ENCODE measurements at places on chromosomes 3 and 15. TPM values are rescaled to one million over a fixed set of nuclear protein-coding genes. Genes with fewer than 3 reads are reported as not detected.

CLDN16 gene
- 73.5 TPM for total RNA-seq

SLC12A8 gene
- 7.2 TPM for total RNA-seq

SNX4 gene
- 43.0 TPM for total RNA-seq

LAMB2 gene
- total RNA-seq, result 537 TPM

SLC26A6 gene
- total RNA-seq, result 25.6 TPM

RPP25 gene
- total RNA-seq, result 3.0 TPM

NLGN1 gene
- 5.4 TPM for total RNA-seq

STXBP5L gene
- total RNA-seq, result 0.12 TPM

TM4SF18 gene
- 37.4 TPM for total RNA-seq

SERINC4 gene
- total RNA-seq, result 0.23 TPM

SEMA3F gene
- 42.8 TPM for total RNA-seq

RASL12 gene
- total RNA-seq, result 12.6 TPM

SLC28A1 gene
- total RNA-seq, result 6.6 TPM

KIF15 gene
- 6.4 TPM for total RNA-seq

CADPS gene
- 5.4 TPM for total RNA-seq

ANKRD63 gene
- total RNA-seq, result 0.58 TPM

TNIK gene
- total RNA-seq, result 14.9 TPM

TM4SF4 gene
- 0.58 TPM for total RNA-seq

CTXN2 gene
- not detected for total RNA-seq

GABRG3 gene
- total RNA-seq, result 0.82 TPM

HYKK gene
- 8.8 TPM for total RNA-seq

PARP15 gene
- 1.6 TPM for total RNA-seq
